MG63 (cell line): ENCODE measurements at places on chromosomes 3 and 15. TPM values are rescaled to one million over a fixed set of nuclear protein-coding genes. Genes with fewer than 3 reads are reported as not detected.

GRCh38 chr15:89797678-89798201 lies 16.9 kb downstream of the ANPEP start:
- no peak for DNase-seq

GRCh38 chr3:149894205-149894604 lies 76.5 kb downstream of the PFN2 start:
- no peak for DNase-seq

DNA sequence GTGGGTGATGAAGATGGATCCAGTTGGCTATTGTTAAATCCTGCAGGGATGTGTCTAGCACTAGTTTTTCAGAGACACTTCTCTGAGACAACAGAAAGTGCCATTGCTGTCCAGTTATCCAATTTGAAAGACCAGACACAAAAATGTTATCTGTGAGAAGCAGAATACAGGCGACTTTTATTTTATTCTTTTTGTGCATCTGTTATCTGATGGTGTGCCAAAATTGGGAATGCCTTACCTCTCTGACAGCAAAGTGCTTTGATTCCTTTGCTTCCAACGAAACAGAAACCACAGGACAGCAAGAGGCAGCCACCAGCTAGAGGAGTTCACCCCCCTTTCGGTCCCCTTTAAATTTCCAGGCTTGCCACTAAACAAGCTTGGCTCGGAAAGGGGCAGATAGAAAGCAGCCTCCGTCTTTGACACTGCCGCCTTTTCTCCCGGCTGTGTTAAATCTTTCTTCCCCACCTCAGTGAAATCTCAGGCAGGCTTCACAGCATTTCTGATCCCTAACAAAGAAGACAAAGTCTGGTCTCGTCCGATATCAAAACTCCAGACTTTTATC lies 17.7 kb upstream of the PRR20G start:
- no peak for DNase-seq

DNA sequence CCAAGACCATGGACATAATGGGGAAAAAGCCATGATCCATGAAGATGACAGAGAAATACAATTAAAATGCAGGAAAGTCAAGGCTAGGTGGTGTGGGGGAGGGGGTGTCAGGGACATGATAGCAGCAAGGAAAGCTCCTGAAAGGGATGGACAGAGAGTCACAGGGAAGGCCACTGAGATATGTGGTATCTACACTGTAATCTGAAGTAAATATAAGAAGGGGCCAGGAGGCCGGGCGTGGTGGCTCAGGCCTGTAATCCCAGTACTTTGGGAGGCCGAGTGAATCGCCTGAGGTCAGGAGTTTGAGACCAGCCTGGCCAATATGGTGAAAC lies 62.5 kb downstream of the FOXP1 start:
- no peak for DNase-seq

GRCh38 chr15:66633041-66633937 lies 67.5 kb upstream of the LCTL start:
- DNase-seq, result no peak

GRCh38 chr3:178671791-178672190 lies 135.6 kb downstream of the KCNMB2 start:
- peak; percentile 66 for DNase-seq

DNA sequence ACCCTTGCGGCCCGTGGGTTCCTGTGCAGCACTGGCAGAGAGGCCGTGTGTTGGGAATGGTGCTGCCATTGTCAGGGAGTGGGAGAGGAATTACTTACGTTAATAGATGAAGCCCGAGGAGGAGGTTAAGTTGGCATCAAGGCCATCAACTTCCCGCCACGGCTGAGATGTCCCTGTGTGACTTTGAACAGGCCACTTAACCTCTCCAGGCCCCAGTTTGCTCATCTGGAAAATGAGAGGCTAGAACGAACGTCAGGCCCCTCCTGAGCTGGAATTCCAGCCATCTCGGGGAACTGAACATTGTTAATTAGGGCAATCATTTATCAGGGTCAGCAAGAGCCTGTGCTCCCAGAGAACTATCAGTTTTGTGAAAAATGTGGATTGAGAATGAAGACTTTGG lies 91.4 kb upstream of the MYZAP start:
- no peak for DNase-seq

DNA sequence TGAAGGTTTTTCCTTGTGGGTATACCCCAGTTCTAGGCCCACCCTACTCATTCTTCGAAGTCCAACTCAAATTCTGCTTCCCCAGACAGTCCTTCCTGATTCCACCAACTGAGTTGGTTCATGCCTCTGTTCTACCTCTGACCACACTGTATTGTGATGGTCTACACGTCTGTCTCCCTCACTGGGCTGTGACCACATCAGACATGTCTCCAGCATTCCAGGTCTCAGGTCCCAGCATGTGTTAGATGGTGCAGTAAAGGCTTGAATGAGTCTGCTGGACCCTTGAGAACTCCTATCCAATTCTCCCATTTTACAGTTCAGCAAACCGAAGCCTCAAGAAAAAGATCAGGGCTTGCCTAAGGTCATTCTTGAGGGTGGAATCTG lies 2.8 kb upstream of the ATP2B2 start:
- no peak for DNase-seq

DNA sequence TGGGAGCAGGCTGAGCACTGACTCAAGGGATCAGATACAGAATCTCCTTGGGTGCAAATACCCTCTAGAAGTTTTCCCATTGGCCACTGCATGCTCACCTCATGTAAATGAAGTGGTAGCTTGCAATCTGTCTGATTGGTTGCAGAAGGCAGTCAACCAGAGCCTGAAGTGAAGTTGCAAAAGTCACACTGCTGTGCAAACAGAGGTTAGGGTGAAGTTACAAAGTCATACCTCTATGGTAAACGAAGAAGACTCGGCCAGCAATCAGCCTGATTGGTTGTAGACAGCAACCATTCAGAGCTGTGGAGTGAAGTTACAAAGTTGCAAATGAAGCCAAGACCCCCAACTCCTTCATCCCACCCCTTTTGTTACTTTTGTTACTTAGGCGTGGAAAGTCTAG lies 27.1 kb downstream of the STARD9 start:
- no peak for DNase-seq

STXBP5L gene
- not detected in 2 replicates for total RNA-seq

ISG20 gene
- total RNA-seq, result 19.2 TPM in 1 of 2 replicates, not detected in the other

PLSCR5 gene
- not detected in 2 replicates for total RNA-seq

TMEM266 gene
- 0.13 TPM in 1 of 2 replicates, not detected in the other for total RNA-seq

LRRN1 gene
- total RNA-seq, result not detected in 2 replicates

ACKR4 gene
- total RNA-seq, result 0.26 and 3.9 TPM in 2 replicates

PPP1R14D gene
- total RNA-seq, result not detected in 2 replicates

ANKRD34C gene
- total RNA-seq, result not detected in 2 replicates

WDR72 gene
- not detected in 2 replicates for total RNA-seq

FAM227B gene
- total RNA-seq, result 0.44 and 2.8 TPM in 2 replicates
